NCI-H460 (cell line): ENCODE measurements at places on chromosomes 1 and 21.

GRCh38 chr21:28822486-28823335 lies 170.0 kb downstream of the LTN1 start:
- DNase-seq, result no peak

- DNase-seq, result no peak
Observed at GRCh38 chr1:212487774-212488435, 55.2 kb downstream of the NENF start.

DNA sequence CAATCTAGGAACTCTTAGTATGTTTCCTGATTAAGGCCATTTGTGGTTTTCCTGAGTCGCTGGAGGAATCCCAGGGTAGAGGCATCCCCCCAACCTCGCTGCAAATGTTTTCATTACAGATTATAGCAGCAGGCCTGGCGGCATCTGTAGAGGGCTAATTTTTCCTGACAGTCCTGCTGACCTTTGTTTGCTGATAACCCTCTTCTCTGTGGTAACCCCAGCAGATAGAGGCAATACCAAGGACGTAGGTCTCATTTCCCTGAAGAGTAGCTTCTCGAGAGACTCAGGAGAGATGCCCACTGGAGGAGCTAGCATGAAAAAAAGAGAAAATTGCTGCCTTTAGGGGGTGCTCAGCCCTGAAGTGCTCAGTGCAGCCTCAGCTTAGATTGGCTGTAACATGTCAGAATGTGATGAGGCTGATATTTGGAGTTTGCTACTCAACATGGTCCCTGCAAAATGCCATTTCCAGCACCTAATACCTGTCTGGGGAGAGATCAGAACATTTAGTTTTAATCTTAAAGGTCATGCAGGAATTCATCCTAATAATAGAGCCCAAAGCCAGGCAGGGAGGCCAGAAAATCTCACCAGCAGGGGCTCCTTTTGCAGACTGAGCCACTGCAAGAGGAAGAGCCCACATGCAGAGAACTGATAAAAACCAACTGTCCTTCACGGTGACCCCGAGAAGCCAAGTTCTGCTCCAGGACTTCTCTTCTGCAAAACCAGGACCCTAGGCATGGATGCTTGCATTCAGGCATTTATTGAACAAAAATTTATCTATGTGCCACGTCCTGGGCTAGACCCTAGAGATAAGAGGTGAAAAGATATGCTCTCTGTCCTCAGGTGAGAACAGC lies 184.5 kb downstream of the KAZN start:
- no peak for DNase-seq

DNA sequence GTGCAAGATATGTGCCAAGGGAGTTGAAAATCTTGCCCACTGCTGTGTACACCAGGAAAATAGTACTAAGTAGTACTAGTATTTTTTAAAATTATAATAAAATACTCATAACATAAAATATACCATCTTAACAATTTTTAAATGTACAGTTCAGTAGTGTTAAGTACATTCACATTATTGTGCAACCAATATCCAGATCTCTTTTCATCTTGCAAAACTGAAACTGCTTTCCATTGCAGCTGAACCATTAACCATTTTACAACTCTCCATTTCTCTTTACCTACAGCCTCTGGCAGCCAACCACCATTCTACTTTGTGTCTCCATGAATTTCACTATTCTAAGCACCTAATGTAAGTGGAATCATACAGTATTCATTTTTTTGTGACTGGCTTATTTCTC lies 19.3 kb upstream of the RAB3GAP2 start:
- DNase-seq, result no peak

DNA sequence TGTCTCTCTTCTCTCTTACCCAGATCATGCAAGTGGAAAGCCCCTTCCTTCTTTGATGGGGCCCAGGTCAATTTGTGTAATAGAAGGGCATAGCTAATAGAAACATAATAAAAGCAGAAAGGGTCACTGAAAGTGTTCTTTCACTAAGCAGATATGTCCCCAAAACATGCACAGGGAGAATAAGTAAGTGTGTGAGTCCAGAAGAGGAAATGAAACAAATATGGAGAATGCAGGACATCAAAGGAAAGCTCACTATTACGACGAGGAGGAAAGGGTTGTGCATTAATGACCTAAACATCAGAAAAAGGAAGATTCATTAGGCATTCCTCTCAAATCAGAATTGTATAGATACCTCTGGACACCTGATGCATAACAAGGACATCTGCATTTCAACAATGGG lies 81.4 kb upstream of the SMYD2 start:
- no peak for DNase-seq

DNA sequence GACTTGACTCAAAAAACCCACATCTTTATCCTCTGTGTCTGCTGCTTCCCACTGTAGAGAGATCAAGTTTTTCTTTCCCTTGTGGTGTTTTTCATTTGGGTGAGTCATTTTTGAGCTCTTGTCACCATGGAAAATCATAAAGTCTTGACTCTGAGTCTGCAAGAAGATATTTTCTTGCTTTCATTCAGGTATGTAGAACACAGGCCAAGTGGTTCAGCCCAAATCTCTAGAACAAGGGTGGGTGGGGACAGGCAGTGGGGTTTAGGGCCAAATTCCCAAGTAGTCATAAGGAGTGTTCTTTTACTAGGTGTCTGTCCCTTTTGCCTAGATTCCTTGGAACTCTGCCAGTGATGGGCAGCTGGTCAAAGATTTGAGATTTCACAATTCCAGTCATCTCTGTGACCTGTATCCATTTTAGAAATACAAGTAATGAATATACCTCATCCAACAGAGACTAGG lies 21.5 kb upstream of the ARHGAP29 start:
- DNase-seq, result no peak

DNA sequence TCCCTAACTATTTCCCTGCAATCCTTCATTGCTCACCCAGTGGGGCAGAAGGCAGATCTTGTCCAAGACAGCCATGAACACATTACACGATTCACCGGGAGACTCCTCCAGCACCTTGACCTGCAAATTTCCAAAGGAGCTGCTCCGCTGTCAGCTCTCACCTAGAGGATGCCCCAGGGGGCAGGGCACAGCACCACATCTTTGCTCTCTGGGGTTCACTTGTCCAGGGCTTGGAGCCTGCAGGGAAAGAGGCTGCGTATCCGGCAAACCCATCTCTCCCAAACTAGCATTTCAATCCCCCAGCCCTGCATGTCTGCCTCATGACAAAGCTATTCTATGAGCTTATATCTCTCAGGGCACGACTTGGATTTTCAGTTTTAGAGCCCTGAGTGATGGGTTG lies 35.1 kb upstream of the OLIG2 start:
- no peak for DNase-seq

DNA sequence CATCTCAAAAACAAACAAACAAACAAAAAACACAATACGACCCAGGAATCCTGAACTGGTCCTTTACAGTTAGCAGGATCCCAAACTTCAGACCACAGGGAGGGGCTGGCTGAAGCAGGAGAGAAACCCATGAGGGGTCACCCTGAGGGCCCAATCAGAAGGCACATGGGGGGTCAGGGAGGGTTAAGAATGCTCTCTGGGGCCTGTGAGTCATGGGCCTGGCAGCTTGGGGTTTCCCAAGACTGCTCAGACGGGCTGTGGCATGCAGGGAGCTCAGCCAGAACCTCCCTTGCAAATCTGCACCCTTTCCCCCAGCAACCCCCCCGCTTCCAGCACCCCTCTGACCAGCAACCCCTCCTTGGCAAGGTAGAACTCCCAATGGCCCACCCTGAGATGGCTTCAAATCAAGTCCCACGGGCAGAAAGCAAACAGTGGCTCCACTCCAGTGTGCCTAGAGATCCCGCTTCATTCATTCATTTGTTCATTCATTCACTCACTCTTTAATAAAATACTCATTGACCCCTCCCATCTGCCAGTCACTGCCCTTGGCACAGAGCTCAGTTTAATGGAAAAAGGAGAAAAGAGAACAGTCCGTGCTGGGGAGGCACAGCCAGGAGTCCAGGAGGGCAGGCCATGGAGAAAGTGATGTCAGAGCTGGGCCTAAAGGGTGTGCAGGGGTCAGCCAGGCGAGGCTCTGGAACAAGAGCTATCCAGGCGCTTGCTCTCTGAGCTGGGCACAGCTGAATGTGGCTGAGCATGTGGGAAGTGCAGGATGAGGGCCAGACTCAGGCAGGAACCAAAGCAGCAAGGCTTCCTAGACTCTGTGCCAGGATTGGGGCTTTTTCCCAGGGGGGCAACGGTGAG lies 8.2 kb downstream of the UQCRHL start:
- peak; percentile 89 for DNase-seq

- no peak for DNase-seq
Observed at GRCh38 chr1:64235181-64235580, 31.8 kb downstream of the UBE2U start.

- DNase-seq, result no peak
Observed at GRCh38 chr1:93730621-93731020, 49.0 kb upstream of the BCAR3 start.

- DNase-seq, result no peak
Observed at GRCh38 chr1:90386899-90387720, 330.0 kb downstream of the BARHL2 start.

GRCh38 chr1:97378596-97378995 lies 542.2 kb downstream of the DPYD start:
- DNase-seq, result no peak

DNA sequence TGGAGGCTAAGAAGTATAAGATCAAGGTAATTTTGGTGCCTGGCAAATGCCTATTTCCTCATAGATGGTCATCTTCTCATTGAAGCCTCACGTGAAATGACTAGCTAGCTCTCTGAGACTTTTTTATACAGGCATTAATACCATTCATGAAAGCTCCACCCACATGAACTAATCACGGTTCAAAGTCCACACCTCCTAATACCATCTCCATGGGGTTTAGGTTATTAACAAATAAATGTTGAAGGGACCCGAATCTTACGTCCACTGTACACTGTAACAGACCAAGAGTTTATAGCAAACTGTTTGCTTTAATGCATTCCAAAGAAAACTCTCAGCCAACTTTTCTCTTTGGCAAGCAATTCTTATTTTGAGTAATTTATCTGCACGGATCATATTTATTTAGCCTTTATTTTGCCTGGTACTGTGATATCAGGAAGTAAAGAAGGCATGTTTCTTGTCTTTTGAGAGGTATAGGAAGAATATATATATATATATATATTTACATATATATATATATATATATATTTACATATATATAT lies 296.1 kb upstream of the LRRC7 start:
- no peak for DNase-seq

GRCh38 chr21:20647607-20648006 lies 350.6 kb upstream of the NCAM2 start:
- DNase-seq, result no peak

DNA sequence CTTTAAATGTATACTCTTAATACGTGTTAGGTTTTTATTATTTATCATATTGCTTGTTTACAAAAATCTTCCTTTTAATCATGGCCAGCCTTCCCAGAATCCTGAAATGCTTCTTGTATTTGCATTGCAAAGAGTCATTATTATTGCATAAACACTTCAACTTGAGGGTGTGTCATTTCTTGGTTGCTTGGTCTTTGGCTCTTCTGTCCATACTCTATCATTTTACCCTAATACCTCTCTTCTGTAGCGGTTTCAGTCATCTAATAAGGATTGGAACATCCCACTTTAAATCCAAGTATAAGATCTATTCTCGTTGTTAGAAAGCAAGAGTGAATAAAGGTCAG lies 200.6 kb upstream of the CACYBP start:
- DNase-seq, result no peak

DNA sequence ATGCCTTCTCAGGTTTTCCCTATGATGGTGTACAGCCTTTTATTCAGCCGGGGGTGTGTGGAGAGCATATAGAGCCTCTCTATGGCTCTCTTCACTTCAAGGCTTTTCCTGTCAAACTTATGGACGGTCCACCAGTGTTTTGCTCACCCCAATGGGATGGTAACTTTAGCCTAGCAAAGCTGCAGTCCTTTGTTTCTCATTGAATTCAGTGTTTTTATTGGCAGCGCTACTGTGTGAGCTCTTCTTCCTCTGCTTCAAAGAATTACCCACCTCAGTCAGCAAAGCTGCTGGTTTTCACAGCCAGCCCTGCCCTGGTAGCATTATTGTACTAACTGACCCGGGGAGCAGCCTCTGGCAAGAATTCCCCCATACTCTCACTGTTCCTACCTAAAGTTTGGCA lies 145.3 kb upstream of the RRP15 start:
- no peak for DNase-seq

DNA sequence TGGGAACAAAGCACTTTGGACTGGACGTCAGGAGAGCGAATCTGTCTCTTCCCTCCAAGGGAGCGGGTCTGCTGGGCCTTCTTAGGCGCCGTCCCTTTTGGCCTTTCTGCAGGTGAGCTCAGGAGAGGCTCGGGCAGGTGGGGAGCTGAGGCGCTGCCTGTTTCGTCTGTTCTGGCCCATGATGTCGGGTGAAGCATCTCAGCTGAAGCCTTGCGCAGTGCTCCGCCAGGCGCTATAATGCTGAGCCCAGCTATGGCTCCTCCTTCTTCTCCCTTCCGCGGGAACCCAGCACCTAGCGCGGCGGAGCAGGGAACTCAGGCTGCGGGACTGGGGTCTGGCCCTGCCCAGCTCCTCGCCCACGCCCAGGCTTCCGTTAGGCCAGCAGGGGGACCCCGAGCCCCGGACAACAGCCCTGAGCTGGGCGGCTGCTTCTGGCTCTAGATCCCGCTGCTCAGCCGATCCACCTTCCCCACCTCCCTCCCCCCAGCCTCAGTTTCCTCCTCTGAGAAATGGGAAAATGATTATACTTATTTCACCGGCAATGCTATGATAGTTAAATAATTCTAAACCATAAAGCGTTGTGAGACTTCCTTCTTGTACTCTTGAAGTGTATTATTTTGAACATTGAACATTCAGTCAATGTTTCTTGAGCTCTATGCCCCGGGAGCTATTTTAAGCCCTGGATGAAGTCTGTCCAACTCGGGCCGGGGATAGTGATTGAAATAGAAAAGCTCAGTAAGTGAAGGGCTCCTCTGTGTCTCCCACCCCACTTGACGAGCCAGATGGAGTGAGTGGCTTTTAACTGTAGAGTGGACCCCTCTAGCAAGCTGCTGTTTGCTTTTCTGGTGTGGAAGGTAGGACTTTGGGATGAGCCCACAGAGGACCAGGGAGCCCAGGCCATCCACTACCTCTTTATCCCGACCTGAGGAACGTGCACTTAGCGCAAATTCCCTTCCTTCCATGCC lies 9.6 kb upstream of the ADORA1 start:
- DNase-seq, result peak; percentile 64

DNA sequence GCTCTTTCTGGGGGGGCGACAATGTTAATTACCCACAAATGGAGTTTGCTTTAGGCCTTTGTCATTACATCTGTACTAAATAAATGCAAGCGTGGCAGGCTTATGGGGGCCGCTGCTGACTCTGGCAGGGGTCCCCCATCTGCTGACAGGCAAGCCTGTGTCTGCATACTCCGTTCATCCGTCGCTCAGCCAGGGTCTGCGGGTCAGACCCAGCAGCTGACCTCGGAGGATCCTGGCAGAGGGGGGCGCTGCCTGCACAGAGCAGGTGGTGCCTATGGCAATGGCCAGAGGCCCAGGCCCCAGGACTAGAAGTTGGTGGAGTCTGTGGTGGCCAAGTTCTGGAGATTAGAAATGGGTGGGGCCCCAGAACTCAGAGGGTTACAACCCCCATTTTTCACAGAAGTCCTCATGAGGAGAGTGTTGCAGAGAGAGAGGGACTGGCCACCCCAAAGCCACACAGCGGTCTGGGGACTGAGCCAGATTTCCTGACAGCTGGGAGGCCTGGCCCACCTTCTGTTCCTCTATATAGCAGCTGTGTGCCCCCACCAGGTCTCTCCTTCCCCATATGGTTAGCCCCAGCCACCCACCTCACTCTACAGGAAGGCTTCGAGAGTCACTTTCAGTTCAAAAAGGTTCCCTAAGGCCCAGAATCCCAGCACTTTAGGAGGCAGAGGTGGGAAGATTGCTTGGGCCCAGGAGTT lies 31.0 kb downstream of the TTC39A start:
- DNase-seq, result no peak

GRCh38 chr1:25760871-25761270 lies 39.1 kb upstream of the SELENON start:
- no peak for DNase-seq
